ENCODE measurements at places on chromosomes 5 and 9.
A peak's percentile ranks its signal among the peaks of the same experiment; 100 is the strongest.

DNA sequence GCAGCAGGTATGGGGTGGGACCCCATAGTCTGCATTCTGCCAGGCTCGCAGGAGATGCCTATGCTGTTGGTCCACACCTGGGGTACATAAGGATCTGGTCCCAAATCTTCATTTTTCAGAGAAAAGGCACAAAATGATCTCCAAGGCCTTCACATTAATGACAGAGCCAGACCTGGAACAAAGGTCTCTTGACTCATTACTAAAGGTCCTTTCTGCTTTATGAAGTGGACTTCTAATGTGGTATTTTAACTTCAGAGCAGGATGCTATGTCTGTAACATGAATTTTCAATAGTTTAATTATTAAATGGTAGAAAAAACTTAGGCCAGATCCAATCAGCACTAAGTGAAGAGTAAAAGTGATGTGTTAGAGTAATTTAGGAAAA is 38.0 kb downstream of the DMGDH start:
- DNase-seq: no peak

DNA sequence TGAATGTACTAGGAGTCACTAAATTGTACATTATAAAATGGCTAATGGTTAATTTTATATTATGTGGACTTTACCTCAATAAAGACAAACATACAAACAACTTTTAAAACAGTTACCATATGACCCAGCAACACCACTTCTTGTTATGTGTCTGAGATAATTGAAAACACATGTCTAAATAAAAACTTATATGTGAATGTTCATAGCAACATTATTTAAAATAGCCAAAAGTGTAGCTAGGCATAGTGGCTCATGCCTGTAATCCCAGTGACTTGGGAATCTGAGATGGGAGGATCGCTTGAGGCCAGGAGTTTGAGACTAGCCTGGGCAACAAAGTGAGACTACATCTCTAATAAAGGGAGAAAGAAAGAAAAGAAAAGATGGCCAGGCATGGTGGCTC is 22.9 kb downstream of the SLC35A4 start:
- no peak for DNase-seq

GRCh38 chr5:15669826-15670225 is 169.8 kb downstream of the FBXL7 start:
- no peak for DNase-seq

DNA sequence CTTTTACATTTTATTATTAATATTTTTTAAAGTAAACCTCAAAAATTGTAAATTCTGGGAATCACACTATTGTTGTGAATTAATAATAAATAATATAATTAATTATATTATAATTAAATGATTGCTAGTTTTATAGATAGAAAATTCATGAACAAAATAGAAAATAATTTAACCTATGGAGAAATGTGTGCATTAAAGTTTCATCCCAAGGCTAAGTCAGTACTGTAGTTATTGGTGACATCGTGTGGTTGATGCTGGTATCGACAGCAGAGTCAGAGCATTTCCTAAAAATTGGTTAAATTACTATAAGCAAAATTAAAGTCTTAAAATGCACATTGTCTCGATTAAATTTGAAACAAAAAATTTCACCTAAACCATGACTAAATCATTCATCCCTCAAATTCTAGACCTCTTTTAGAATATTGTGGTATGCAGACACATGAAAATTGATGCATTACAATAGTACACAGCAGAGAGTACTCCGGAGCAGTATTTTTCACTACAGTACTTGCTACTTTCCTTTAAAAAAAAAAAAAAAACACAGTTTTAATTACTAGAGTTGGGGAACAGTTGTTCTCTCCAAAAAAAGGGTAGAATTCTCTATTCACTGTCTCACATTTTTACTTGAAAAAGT is 73.9 kb downstream of the RORB start:
- DNase-seq: no peak

GRCh38 chr9:21812946-21813568 is 10.6 kb downstream of the MTAP start:
- DNase-seq: peak; percentile 66

DNA sequence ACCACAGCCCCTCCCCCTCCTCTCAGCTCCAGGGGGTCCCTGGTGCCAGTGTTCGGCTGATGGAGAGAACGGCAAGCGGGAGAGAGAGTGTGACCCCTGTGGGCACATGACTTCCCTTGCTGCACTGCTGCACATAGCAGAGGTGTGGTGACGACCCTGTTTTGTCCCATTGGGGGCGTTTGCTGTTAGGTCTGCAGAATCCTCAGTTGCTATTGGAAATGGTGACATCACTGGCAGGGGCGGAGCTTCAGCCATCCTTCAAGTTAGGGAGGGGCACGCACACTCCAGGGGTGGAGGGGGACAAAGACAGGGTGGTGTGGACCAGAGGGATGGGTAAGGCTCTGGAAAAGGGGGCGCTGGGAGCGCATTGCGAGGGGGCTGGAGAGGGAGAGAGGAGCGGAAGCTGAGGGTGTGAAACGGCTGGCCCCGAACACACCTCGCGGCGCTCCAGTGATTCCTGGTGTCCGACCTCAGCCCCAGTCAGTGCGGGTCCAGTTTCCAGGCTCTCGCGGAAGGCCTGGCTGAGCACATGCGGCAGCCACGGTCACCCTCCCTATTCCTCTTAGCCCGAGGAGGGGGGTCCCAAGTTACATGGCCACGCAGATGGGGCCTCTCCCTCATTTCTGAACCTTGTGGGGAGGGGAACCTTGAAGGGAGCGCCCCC is 764 bp upstream of the GRIN1 start:
- peak; percentile 30 for DNase-seq

DNA sequence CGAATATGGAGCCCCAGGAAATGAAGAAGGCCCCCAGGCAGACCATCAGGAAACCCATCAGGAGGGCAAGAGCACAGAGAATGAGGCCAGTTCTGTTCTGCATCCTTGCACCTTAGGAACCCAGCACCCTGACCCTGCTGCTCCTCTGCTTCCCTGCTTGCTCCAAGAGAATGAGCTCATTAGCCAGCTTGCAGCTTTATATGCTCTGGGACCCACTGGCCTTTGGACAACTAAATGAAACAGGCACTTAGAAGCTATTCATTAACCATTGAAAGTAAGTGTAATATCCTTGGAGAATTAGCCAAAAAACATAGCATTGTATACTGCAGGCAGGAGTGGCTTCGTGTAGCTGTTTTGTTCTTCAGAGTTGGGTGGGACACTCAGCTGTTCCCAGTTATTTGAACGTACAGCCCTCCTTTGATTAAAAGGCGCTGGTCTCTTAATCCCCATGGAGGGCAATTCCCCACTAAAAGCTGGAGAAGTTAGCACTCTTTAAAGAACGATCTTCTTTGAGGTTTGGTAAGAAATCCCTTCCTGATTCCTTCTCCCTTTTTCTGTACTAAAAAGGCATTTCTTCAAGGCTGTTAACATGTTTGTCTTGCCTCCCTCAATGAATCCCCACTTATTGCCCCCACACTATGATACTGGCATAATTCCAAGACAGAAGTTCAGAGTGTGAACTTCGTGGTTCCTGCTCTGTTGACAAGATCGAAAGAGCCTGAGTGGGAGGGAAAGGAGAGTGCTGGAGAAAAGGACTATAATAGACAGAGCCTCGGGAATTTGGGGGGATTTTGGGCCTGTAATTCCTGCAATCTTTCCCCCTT is at the start of gene TMEM252:
Gene TMEM252 (minus strand): TSS at position 172 of the 824 bp plus-strand sequence. CDS start 69 bp downstream, at position 103.
- DNase-seq: no peak

- no peak for DNase-seq
Observed at GRCh38 chr5:157109744-157110143, 900 bp upstream of the HAVCR2 start.

DNA sequence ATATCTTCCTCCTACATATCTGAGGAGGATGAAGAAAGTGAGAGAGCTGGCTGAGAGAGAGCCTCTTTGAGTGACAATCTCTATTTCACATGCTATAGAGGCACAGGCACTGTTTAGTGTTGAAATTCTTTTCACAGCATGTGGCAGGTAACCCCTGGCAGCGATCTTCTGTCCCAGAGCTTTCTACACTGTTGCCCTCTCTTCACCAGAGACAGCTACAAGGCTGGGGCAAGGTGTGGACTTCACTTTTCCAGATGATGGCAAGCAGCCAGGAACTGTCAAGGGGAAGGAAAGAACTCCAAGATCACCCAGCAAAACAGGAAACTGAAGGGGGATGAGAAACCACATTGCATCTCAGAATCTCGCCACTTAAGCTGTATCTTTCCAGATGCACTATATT is 205.2 kb downstream of the CAAP1 start:
- no peak for DNase-seq

- peak; percentile 67 for DNase-seq
Observed at GRCh38 chr5:6633469-6634245, 417 bp downstream of the SRD5A1 start.

DNA sequence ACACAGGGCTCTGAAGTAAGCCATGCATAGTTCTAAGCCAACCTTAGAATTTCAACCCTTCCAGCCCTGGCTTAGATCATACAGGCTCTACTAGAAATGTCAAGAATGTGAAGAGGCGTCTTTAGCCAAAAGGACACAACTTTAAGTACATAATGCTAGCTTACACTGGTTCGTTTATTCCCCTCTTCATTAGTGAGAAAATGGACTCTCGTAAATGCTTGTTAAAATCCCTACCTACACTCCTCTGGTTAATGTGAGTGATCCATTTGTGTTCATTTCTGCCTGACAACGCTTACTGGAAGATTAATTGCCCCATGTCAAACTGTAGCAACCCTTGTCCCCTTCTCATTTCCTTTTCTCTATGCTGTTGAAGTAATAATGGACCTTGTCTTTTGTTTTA is 149.3 kb upstream of the POU5F2 start:
- DNase-seq: peak; percentile 1

DNA sequence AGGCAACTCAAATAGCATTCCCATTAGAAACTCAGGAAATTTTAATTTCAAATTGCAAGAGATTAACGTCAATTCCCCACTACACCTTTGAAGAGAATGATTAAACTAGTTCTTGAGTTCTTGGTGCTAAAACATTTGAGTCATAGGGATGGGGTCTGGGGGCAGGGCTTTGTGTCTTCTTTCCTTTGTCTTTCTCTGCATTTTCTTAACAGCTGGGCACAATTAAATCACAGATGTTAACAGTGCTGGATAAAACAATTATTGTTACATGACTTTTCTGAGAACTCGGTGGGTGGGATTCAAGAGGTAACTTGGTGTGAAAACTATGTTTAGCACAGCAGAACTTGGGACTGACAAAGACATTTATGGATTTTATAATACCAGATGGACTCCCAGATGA is 351.9 kb upstream of the TNC start:
- DNase-seq: no peak

DNA sequence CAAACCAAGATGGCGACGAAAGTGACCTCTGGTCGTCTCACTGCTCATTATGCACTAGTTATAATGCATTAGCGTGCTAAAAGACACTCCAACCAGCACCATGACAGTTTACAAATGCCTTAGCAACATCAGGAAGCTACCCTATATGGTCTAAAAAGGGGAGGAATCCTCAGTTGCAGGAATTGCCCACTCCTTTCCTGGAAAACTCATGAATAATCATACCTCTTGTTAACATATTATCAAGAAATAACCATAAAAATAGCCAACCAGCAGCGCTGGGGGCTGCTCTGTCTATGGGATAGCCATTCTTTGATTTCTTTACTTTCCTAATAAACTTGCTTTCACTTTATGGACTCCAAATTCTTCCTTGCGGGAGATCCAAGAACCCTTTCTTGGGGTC is 595.7 kb upstream of the KLF4 start:
- no peak for DNase-seq

DNA sequence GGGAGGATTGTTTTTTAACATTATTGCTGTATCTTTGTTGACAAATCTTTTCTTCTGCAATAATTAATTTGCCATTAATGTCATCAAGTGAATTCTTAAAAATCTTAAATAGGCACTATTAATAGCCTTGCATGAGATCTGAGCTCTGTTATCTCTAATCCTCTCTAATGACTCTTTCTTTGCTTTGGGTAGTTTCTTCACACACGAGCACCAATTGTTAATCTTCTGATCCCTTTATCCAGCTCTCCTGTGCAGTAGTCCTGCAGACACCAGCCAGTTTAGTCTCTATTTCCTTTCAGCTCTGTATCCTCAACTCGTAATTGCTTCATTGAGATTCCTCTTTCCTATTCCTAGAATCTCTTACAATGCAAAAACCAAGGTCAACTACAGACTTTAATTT is 8.1 kb downstream of the SPINK14 start:
- no peak for DNase-seq

GRCh38 chr9:135307300-135307699 is 172.3 kb upstream of the PPP1R26 start:
- DNase-seq: no peak

DNA sequence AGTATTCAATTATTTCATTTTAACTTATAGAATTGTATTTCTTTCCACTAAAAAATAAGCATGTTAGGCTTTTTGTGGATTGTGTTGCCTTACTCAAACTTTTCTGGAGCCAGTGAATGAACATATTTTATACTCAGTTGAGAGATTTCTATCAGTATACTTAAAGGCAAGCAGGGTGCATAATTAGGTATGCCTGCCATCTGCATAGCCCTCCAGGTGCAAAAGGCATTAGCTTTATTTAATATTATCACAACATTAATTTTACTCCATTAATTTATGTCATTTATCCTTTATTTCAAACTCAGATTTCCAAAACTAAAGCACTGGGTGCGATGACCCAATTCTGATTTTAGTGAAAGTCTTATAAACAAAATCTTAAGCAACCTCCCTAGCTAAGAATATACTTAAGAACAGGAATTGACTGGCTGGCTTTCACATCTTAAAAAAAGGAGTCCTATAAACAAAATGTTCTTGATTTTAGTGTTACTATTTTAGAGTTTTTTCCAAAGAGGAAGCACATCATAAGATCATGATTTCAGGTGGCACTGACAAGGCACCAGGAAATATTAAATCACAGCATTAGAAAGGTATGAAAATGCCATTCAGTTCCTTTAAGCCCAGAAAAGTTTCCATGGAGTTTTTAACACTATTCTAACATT is 178.4 kb downstream of the MPDZ start:
- DNase-seq: no peak

DNA sequence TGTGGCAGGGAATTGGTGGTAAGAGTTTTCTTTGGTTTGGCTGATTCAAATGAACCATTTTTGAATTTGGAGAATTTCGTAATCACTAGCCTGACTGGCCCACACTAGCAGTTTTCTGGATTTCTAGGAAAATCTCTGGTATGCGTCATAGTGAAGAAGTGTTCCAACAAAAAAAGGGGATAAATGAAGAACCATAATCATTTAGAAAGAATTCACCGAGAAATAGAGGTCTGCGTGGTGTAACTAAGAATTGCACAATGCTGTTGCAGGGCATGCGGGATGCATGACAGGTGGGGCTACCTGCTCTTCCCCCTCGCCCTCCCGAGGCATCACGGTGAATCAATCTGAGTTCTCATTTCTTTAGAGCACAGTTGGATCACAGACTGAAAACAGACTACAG is 232.3 kb upstream of the PAPPA start:
- no peak for DNase-seq
